Hematopoietic multipotent progenitor cell treated with erythropoietin and hydrocortisone succinate and interleukin-3 and kit ligand, for 6 days (in vitro differentiated cells): ENCODE measurements at places on chromosomes 1 and 21.

DNA sequence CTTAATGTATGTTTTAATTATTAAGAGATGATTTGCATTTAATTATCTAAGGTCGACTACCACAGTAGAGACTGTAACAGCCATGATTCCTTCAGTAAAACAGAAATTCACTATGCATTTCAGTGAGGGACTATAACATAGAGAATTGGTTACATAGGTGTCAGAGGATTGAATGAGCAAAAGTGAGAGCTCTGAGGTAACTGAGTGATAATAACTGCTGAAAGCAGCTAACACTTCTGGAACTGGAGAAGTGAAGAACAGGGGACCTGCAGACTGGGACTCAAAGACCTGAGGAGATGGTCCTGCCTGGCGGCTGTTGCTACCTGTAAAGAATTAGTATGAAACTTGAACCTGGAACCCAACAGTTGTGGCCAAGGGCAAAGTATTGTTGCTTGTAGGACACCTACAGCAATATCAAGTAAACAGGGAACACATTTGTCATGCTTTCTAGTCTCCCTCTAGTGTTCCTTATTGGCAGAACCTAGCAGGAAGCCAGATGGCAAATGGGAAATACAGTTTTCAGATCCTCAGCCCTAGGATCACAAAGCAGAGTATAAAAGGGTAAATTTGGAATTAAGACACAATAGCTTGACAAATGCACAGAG, 110.6 kb downstream of the HS2ST1 start:
- peak; percentile 81 for DNase-seq

DNA sequence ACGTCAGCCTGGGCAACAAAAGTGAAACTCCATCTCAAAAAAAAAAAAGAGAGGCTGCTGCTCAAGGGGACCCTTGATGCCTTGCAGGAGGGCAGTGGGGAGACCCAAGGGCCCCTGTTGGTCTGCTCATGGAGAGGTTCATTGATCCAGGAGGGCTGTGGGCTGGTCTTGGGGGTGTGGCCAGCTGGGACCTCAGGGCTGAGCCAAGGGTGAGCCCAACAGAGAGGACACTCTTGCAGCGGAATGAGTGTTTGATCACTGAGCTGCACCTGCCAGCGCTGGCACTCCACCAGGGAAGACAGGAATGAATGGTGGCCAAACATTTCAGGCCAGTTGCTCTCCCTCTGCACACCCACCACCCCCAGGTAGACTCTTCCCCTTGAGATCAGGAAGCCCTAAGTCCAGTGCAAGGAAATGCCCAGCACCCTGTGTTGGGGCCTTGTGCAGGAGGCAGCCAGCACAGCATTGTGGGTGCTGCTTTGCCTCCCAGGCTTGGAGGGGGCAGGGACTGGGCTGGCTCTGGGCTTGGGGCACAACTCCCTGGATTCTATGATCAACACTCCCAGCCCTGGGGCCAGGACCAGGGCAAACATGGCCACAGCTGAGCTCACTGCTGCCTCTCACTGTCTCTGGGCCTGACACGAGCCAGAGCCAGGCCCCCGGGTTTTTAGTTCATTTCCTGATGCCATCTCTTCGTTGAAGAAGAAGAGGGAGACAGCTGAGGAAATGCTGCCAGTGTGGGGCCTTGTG, 50.7 kb downstream of the IRF2BP2 start:
- peak; percentile 40 for DNase-seq

DNA sequence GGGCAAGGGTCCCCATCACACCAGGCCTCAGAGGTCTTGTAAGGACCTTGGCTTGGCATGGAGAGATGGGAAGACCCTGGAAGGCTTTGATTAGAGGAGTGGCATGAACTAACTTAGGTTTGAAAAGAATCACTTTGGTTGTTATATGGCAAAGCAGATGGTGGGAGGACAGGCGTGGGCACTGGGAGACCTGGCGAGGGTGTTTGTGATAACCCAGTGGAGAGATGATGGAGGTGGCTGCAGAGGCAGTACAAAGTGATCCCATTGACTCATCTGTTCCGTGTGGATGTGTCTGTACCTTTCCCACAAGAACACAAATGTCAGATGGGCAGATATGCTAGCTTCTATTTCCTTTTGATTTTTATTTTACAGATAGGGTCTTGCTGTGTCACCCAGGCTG, 168.3 kb downstream of the SLC35F3 start:
- DNase-seq, result no peak

DNA sequence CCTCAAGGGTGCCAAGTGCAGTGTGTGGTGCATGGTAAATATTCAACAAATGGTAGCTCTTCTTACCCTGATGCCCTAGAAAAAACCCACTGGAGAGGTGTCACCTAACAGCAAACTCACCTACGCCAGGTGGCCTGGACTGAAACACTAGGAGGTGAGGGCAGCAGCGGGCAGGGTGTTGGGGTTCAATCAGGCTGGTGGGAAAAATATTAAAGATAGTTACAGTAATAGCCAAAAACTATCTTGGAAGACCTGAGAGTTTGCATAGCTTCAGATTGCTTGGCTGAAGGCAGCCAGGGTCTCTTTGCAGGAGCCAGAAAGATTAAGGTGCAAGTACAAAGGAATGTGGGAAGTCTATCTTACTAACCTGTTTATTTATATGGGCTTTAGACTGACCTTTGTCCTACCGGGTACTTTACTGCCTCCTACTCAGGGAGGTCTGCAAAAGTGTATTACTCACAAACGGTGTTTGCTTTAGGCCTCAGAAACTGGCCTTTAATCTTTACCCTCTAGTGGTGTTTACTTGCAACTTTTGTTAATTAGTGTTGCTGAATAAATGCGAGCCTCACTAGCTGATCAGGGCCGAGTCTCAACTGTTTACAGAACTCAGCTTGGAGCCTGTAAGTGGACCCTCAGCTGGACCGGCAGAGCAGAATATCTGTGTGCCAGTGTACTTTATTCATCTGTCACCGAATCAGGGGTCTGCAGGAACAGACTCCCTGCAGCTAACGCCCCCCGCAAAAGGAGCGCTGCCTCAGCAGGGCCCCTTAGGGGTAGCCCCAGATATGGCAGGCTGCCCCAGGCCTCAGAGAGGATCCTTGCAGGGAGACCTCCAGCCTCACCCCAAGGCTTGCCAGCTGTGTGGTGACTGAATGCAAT, 63.9 kb downstream of the SYF2 start:
- DNase-seq, result no peak

DNA sequence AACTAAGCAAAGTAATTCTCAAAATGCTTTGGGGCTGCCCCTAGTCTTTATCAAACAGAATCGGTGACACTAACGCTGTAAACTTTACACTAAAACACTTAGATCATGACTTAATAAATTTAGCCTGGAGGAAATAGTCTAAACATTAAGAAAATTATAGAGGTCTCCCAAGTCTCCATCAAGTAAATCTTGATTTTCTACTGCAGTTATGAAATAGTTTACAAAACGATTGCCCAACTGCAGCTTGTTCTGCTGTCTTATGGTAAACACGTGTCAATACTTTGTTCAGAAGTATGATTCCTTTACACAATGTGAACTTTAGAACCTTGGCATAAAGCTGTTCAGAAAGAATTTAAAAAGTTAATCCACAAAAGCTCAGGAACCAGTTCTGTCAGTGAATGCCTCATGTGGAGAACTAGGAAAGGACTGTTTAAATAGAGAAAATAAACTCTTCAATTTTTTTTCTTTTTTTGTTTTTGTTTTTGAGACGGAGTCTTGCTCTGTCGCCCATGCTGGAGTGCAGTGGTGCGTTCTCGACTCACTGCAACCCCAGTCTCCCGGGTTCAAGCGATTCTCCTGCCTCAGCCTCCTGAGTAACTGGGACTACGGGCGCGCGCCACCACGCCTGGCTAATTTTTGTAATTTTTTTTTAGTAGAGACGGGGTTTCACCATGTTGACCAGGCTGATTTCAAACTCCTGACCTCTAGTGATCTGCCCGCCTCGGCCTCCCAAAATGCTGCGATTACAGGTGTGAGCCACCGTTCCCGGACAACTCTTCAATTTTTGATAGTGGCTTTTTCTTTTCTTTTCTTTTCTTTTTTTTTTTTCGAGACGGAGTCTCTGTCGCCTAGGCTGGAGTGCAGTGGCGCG, 1.6 kb downstream of the DDI2 start:
- no peak for DNase-seq
